Activated naive CD8-positive, alpha-beta T cell treated with anti-CD3 and anti-CD28 coated beads for 36 hours (primary cell): ENCODE measurements at places on chromosomes 12 and 14.

DNA sequence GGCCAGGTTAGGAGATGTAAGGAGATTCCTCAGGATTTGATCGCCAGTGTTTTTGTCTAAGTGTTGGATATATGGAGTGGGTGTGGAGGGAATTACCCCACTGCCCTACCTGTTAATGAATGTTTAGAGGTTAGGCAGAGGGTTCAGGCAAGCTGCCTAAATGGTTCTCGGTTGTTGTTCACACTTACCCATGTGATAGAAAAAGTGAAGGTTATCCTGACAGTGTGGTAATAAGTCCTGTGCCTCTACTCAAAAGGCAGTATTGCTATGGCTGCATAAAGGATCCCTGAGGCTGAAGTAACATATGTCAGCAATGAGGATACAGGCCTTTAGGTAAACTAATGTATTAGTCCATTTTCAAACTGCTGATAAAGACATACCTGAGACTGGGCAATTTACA lies 112.0 kb downstream of the GPHN start:
- H3K27me3 ChIP-seq: no peaks in the 10 kb centered on the region
- no peak for DNase-seq
- peaks cover 56% of the 10 kb centered on the region for H3K36me3 ChIP-seq

DNA sequence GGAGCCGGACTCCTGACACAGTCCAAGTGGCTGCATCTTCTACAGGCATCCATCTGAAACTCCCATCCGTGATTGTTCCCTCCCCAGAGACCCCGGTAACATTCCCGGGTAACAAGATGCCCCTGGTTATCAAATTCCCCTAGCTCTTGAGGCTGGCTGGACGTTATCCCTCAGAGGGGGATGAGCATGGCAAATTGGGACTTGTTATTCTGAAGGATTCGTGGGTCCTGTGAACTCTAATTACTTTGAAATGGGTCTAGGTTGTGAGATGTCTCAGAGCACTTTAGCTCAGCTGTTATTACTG lies 642 bp upstream of the PAN2 start:
- peak overlapping the region; percentile 100 for H3K27ac ChIP-seq
- H3K4me1 ChIP-seq: peaks cover 44% of the 10 kb centered on the region
- no peak for DNase-seq
- peak overlapping the region; percentile 90 for H3K4me3 ChIP-seq
- peaks cover 12% of the 10 kb centered on the region for H3K36me3 ChIP-seq
- H3K27me3 ChIP-seq: peaks cover 4% of the 10 kb centered on the region

DNA sequence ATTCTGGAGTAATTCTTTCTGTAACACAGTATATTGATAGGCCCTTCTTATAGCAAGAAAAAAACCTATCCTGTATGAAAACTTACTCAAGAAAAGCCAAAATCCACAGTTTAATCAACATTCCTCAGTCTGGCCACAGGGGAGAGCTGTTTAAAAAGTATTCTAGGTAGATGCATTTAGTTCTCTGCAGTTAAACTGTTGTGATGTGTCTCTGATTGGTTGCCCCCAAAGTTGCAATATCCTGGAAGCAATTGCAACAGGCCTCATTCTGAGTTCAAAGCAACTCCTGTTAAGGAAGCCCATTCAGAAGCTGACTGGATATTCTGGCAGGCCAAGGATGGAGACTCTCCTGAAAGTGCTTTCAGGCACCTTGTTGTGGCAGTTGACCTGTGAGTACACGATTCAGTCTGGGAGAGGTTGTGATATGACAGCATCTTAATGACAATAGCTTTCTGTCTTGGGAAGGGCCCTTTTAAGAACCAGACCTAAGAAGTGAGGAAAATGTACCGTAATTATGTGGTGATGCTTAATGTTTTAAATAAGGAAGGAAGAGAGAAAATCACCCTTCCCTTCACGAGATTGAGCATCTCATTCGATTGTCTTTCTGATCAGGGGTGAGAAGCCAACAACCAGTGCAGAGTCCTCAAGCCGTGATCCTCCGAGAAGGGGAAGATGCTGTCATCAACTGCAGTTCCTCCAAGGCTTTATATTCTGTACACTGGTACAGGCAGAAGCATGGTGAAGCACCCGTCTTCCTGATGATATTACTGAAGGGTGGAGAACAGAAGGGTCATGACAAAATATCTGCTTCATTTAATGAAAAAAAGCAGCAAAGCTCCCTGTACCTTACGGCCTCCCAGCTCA lies 420.7 kb downstream of the DAD1 start:
- peak overlapping the region; percentile 77 for H3K4me3 ChIP-seq
- H3K36me3 ChIP-seq: peaks cover 2% of the 10 kb centered on the region
- peak overlapping the region; percentile 83 for H3K27ac ChIP-seq
- DNase-seq: no peak

DNA sequence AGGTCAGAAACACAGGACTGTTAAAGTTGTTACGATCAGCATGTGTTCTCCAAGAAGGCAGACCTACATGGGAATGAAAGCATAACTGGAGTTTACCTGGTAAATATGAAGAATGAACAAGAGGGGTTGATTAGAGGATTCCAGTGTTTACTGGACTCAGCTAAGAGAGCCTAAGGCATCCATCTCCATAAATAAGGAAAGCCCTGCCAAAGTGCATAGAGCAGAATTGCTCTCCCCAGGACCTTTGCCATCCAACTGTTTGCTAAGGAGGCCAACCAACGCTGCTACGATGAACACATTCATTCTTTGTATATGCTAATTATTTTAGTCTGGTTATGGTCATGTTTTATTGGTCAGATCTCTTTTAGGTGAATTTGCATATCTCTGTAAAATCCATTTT lies 17.1 kb upstream of the PAWR start:
- H3K4me1 ChIP-seq: no peaks in the 10 kb centered on the region
- DNase-seq: no peak
- no peak overlapping the region for H3K4me3 ChIP-seq
- H3K27ac ChIP-seq: no peak overlapping the region
- H3K27me3 ChIP-seq: peaks cover 23% of the 10 kb centered on the region

GRCh38 chr12:84056-84455 lies 17.5 kb downstream of the IQSEC3 start:
- H3K27me3 ChIP-seq: peaks cover 30% of the 10 kb centered on the region
- DNase-seq: no peak
- no peaks in the 10 kb centered on the region for H3K36me3 ChIP-seq
- H3K4me3 ChIP-seq: no peak overlapping the region
- no peaks in the 10 kb centered on the region for H3K4me1 ChIP-seq
- H3K27ac ChIP-seq: no peak overlapping the region

DNA sequence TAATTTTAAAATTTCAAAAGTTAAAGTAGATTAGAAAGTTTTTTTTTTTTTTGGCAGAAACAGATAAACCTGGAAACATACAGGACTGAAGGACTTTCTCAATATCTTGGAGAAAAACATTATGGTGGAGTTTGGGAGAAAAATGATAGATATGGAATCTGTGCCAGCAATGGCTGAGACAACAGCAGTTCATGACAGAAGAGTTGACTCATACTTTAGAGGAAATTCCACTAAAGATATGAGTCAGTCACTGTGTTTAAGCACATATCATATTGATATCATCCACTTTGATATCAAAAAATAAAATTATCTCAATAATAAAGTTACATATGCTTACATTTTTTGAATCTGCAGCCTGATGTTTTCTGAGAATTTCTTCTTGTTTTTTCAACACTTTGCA lies 193.9 kb upstream of the OR4E1 start:
- H3K36me3 ChIP-seq: peaks cover 11% of the 10 kb centered on the region
- peak overlapping the region; percentile 71 for H3K27ac ChIP-seq
- H3K4me1 ChIP-seq: peaks cover 25% of the 10 kb centered on the region
- no peak for DNase-seq
- peak overlapping the region; percentile 42 for H3K4me3 ChIP-seq

GRCh38 chr14:61483476-61483875 lies 162.1 kb downstream of the PRKCH start:
- no peaks in the 10 kb centered on the region for H3K27me3 ChIP-seq
- peak overlapping the region; percentile 47 for H3K27ac ChIP-seq
- no peak for DNase-seq
- H3K36me3 ChIP-seq: peaks cover 73% of the 10 kb centered on the region
- H3K4me1 ChIP-seq: peaks cover 85% of the 10 kb centered on the region

- H3K4me3 ChIP-seq: peak overlapping the region; percentile 30
- H3K36me3 ChIP-seq: no peaks in the 10 kb centered on the region
- peaks cover 16% of the 10 kb centered on the region for H3K4me1 ChIP-seq
- peak; percentile 65 for DNase-seq
- H3K27ac ChIP-seq: peak overlapping the region; percentile 76
- no peaks in the 10 kb centered on the region for H3K27me3 ChIP-seq
Observed at GRCh38 chr12:121992059-121992879, 29.4 kb upstream of the BCL7A start.

GRCh38 chr12:112752303-112752702 lies 39.2 kb upstream of the RPH3A start:
- no peaks in the 10 kb centered on the region for H3K4me1 ChIP-seq
- DNase-seq: no peak
- peaks cover 15% of the 10 kb centered on the region for H3K27me3 ChIP-seq

GRCh38 chr14:60266021-60266937 lies 17.3 kb downstream of the PPM1A start:
- DNase-seq: no peak
- peaks cover 16% of the 10 kb centered on the region for H3K4me1 ChIP-seq
- no peaks in the 10 kb centered on the region for H3K27me3 ChIP-seq
- H3K36me3 ChIP-seq: peaks cover 47% of the 10 kb centered on the region

DNA sequence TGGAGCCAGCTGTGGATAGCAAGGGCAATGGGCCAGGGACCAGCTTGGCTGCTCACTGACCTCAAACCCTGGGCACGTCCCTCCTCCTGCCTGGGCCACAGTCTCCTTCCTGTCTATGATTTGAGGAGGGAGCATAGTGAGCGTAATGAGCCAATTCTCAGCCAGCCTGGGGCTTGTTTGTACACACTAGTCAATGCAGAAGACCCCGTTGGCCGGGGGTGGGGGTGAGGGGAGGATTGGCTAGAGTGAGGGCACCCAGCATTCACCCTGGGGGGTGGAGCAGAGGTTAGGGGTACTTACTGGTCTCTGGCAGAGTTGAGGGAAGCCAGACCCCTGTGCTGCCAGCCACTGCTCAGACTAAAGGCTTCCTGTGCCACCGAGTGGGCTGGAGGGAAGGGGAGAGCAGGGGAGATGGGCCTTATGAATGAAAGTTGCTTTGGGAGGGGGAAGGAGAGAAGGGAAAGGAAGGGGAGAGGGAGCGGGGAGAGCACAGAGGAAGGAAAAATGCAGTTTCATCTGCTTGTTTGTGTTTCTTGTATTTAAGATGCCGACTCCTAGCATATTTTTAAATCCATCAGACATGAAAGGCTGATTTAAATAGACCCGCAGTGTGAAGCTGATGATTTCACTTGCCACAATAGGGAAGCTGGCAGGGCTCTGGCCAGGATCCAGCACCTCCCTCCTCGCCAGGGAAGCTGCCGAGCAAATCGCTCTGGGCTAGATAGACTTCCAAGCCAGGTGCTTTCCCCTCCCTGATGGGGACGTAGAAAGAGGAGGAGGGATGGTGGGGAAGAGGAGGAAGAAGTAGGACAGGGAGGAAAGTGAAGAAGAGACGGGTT lies 114.0 kb downstream of the PRMT8 start:
- H3K4me1 ChIP-seq: no peaks in the 10 kb centered on the region
- H3K4me3 ChIP-seq: no peak overlapping the region
- no peak overlapping the region for H3K27ac ChIP-seq
- no peaks in the 10 kb centered on the region for H3K27me3 ChIP-seq
- H3K36me3 ChIP-seq: peaks cover 11% of the 10 kb centered on the region

DNA sequence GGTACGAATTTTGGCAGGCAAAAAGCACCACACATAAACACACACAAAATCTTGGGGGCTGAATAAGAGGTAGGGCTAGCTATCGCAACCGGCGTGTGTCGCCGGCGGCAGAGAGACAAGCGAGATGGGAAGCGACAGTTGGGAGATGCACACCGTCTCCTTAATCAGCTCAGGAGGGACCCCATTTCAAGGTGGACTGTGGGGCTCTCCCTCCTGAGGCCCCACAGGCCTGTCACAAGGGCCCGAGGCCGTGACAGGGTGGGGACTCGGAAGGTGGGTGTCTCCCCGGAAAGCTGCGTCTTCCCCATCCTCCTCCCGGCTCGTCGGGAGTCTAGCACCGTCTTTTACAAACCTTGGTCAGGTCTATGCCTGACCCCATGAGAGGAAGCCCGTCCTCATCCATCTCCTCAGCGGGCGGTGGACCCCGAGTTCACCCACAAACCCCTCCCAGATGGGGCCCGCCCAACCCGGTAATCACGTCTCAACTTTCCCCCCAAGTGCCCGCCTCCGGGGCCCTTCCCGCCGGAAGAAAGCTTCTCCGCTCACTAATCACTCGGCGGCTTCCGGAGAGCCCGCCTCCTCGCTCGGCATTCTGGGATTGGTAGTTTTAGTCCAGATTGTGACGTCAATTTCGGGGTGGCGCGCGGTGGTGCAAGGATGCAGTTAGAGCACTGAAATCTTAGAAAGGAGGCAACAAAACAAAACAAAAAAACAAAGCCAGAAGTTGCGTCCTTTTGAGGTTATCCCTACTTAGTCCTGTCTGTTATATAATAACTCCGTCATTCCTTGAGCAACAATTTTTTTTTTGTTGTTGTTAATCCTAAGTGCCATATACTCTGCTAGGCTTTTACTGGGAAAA lies at the start of gene WASHC3:
Gene WASHC3, minus strand, starts transcription at position 432 of the 859 bp plus-strand sequence. Its CDS starts 29 bp downstream, at position 403.
- peak within 1 kb of the TSS; percentile 98 for H3K4me3 ChIP-seq
- peak; percentile 94 for DNase-seq
- H3K27me3 ChIP-seq: no peaks in the 10 kb centered on the region
- peaks cover 20% of the 10 kb centered on the region for H3K36me3 ChIP-seq

GRCh38 chr12:6548966-6549683 lies 6.7 kb downstream of the IFFO1 start:
- no peak for DNase-seq
- H3K27me3 ChIP-seq: no peaks in the 10 kb centered on the region
- peaks cover 26% of the 10 kb centered on the region for H3K4me1 ChIP-seq
- peaks cover 5% of the 10 kb centered on the region for H3K36me3 ChIP-seq

DNA sequence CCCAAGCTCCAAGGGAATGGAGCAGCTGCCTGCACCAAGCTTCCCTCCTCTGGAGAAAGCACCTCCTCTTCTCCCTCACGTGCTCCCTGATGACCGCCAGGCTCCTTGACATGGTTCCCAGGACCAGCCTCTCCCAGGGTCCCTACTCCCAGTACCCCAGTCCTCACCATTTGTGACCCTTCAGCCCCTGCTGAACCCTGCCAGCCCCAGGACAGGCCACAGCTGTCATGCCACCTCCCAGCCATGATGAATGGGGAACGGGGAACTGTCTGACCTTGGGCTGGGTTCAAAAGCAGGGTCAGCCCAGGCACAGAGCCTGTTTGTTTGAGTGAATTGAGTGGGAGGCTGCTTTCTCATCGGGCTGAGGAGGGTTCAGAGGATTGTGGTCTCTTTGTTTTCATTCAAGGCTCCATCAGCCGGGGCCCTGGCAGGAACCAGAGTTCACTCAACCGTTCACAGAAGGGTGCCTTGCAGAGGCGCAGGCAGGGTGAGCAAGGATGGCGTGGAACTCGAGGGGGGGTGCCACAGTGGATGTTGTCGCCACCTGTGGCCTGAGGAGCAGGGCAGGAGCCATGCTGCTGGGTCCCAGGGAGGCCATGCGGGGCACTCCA lies 344.5 kb upstream of the SFSWAP start:
- no peak overlapping the region for H3K27ac ChIP-seq
- DNase-seq: no peak
- H3K4me3 ChIP-seq: no peak overlapping the region

GRCh38 chr14:36690311-36691040 lies 28.8 kb downstream of the PAX9 start:
- no peaks in the 10 kb centered on the region for H3K36me3 ChIP-seq
- no peaks in the 10 kb centered on the region for H3K4me1 ChIP-seq
- H3K27me3 ChIP-seq: peaks cover 4% of the 10 kb centered on the region
- no peak overlapping the region for H3K27ac ChIP-seq
- H3K4me3 ChIP-seq: no peak overlapping the region

GRCh38 chr12:103884316-103884715 lies 43.3 kb upstream of the NT5DC3 start:
- no peaks in the 10 kb centered on the region for H3K27me3 ChIP-seq
- H3K27ac ChIP-seq: no peak overlapping the region
- DNase-seq: no peak
- H3K36me3 ChIP-seq: no peaks in the 10 kb centered on the region
